Left ventricle myocardium inferior (tissue), 1 donor: ENCODE measurements at places on chromosomes 12 and 14. TPM values are rescaled to one million over a fixed set of nuclear protein-coding genes. Genes with fewer than 3 reads are reported as not detected.
A peak's percentile ranks its signal among the peaks of the same experiment; 100 is the strongest.

GRCh38 chr12:121513464-121514183 lies 67.2 kb downstream of the KDM2B start:
- H3K36me3 ChIP-seq = peaks cover 19% of the 10 kb centered on the region
- H3K27me3 ChIP-seq = no peaks in the 10 kb centered on the region
- DNase-seq = no peak
- no peak overlapping the region for H3K27ac ChIP-seq
- H3K4me3 ChIP-seq = no peak overlapping the region
- no peaks in the 10 kb centered on the region for H3K4me1 ChIP-seq

- H3K4me1 ChIP-seq = no peaks in the 10 kb centered on the region
- H3K36me3 ChIP-seq = no peaks in the 10 kb centered on the region
- no peak for DNase-seq
These were observed 22.6 kb upstream of the DRAM1 start for GRCh38 chr12:101854747-101855146.

GRCh38 chr14:101179691-101180211 lies 276.2 kb upstream of the RTL1 start:
- no peaks in the 10 kb centered on the region for H3K36me3 ChIP-seq
- H3K27me3 ChIP-seq = peaks cover 60% of the 10 kb centered on the region
- H3K4me1 ChIP-seq = no peaks in the 10 kb centered on the region
- H3K4me3 ChIP-seq = no peak overlapping the region
- no peak for DNase-seq

SLC7A7 gene
- 4.6 TPM for total RNA-seq

- no peak for DNase-seq
- no peak overlapping the region for H3K4me3 ChIP-seq
- H3K36me3 ChIP-seq = no peaks in the 10 kb centered on the region
These were observed 28.3 kb upstream of the ETFBKMT start for GRCh38 chr12:31631023-31631724.

GRCh38 chr14:63745858-63746425 lies 18.1 kb upstream of the SGPP1 start:
- H3K36me3 ChIP-seq = no peaks in the 10 kb centered on the region
- peaks cover 15% of the 10 kb centered on the region for H3K27me3 ChIP-seq
- H3K4me3 ChIP-seq = no peak overlapping the region
- no peaks in the 10 kb centered on the region for H3K4me1 ChIP-seq
- DNase-seq = no peak
- H3K27ac ChIP-seq = no peak overlapping the region

GRCh38 chr14:103818422-103818821 lies 29.0 kb downstream of the PPP1R13B start:
- no peaks in the 10 kb centered on the region for H3K27me3 ChIP-seq
- DNase-seq = no peak
- H3K4me1 ChIP-seq = peaks cover 73% of the 10 kb centered on the region
- H3K4me3 ChIP-seq = no peak overlapping the region
- H3K27ac ChIP-seq = peak overlapping the region; percentile 83

- H3K36me3 ChIP-seq = peaks cover 7% of the 10 kb centered on the region
- no peak overlapping the region for H3K4me3 ChIP-seq
- H3K27ac ChIP-seq = peak overlapping the region; percentile 16
- H3K27me3 ChIP-seq = no peaks in the 10 kb centered on the region
- DNase-seq = peak; percentile 46
- peaks cover 15% of the 10 kb centered on the region for H3K4me1 ChIP-seq
These were observed 24.2 kb downstream of the CHST11 start for GRCh38 chr12:104480826-104481440.

DNA sequence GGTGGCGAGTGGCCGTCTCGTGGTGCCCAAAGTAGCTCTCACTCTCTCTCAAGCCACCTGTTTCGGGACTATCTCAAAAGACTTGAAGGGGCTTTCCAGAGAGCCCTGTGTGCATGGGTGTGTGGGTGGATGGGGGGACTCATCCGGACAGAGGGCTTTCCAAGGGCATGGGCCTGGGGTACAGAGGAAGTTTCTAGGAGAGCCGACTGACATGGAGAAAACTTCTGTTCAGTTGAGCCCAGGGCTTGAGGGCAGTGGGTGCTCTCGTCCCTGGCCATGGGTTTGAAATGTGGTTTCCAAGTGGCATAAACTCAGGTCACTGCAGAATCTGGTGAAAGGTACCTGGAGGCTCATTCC lies 47.4 kb upstream of the MEG3 start:
- DNase-seq = no peak
- no peak overlapping the region for H3K27ac ChIP-seq
- H3K4me1 ChIP-seq = no peaks in the 10 kb centered on the region
- no peak overlapping the region for H3K4me3 ChIP-seq
- peaks cover 54% of the 10 kb centered on the region for H3K27me3 ChIP-seq

- H3K4me1 ChIP-seq = no peaks in the 10 kb centered on the region
- DNase-seq = no peak
- peaks cover 20% of the 10 kb centered on the region for H3K27me3 ChIP-seq
- no peak overlapping the region for H3K27ac ChIP-seq
These were observed 672.9 kb downstream of the BCL11B start for GRCh38 chr14:98599082-98599481.

GRCh38 chr14:90778571-90779255 lies 37.5 kb downstream of the TTC7B start:
- DNase-seq = no peak
- H3K4me3 ChIP-seq = no peak overlapping the region
- peaks cover 59% of the 10 kb centered on the region for H3K36me3 ChIP-seq

TSPAN19 gene
- 0.33 TPM for total RNA-seq

- H3K4me3 ChIP-seq = no peak overlapping the region
- no peaks in the 10 kb centered on the region for H3K27me3 ChIP-seq
- no peaks in the 10 kb centered on the region for H3K36me3 ChIP-seq
- no peaks in the 10 kb centered on the region for H3K4me1 ChIP-seq
These were observed 159.8 kb downstream of the KITLG start for GRCh38 chr12:88420457-88420856.

DNA sequence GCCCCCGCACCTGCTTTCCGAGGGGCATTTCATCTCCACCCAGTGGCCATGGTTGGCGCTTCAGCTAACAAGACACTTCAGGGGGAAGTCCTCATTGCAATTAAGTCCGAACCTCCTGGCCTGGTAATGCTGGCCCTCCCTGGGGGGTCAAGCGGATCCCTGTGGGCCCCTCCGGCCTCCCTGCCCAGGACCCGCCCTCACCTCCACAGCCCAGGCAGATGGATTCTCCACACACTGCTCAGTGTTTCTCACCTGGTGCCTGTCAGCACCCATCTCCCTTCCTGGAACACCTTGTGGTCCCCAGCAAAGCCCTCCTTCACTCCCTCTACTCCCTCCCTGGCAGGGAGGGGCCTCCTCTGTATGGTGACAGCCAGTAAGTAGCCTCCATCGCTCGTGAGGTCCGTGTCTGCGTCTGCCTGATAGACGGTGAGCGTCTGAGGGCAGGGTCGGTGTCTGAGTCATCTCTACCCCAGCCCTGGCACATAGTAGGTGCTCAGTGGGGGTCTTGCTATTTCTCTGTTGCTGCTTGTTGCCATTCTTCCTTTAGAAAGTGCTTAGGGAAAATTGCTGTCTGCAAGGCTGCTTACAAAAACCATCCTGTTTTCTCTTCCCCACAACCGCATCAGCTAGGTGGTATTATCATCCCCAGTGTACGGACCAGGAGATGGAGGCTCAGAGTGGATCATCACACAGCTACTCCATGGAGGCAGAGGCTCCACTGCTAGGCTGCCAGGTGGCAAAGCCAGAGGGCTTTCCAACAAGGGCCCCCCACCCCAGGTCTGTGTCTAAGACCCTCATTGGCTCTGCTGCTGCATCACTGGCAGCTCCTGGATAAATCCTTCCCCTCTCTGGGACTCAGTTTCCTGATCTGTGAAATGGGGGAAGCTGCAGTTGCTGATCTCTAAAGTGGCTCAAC lies 39.7 kb upstream of the EML1 start:
- H3K27me3 ChIP-seq = no peaks in the 10 kb centered on the region
- peaks cover 86% of the 10 kb centered on the region for H3K4me1 ChIP-seq
- H3K27ac ChIP-seq = peak overlapping the region; percentile 93
- no peak for DNase-seq
- H3K36me3 ChIP-seq = no peaks in the 10 kb centered on the region
- no peak overlapping the region for H3K4me3 ChIP-seq

GRCh38 chr12:92295523-92295922 lies 149.9 kb upstream of the BTG1 start:
- no peaks in the 10 kb centered on the region for H3K27me3 ChIP-seq
- no peaks in the 10 kb centered on the region for H3K36me3 ChIP-seq
- H3K27ac ChIP-seq = no peak overlapping the region
- DNase-seq = no peak

DNA sequence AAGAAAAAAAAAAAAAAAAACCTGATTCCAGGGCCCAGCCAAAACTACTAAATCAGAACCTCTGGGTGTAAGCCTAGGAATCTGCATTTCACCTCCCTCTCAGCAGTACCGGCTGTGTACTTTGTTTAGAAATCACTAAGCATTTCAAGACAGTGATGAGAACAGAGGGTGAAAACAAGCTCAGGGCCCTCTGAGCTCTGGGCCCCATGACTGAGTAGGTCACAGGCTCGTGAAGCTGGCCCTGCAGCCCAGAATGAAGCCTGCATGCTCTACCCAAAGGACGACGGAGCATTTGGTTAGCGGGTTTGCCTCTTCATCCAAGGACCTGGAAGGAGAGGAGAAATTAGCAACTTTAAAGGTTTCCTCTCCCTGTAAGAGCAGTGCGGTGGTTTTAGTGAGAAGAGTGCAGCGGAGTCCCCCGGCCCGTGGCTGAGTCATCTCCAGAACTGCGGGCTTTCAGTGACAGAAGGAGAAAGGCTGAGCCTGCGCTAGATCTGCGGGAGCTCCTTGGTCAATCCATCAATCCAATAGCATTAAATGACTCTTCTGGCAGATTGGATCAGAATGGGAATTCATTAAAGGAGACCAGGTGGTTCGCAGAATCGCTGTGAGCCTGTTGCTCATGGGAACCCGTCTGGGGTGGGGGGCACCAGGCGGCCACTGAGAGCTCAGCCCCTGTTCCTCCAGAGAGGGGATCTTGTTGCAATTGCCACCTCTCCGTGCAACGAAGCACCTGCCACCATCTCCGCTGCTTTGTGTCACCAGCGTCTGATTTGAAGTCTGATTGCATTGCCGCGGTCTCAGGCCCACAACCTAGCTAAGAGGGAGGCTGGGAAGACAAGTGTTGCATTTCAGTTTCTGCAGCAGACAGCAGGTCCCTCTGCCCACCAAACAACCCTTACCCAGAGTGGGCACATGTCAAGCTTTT lies 7.3 kb downstream of the IL31 start:
- H3K4me3 ChIP-seq = no peak overlapping the region
- no peaks in the 10 kb centered on the region for H3K36me3 ChIP-seq
- no peak overlapping the region for H3K27ac ChIP-seq
- H3K4me1 ChIP-seq = no peaks in the 10 kb centered on the region
- peaks cover 42% of the 10 kb centered on the region for H3K27me3 ChIP-seq

E2F7 gene
- total RNA-seq = 0.27 TPM

P2RX2 gene
- total RNA-seq = not detected

GPD1 gene
- total RNA-seq = 9.0 TPM

- H3K4me1 ChIP-seq = peaks cover 56% of the 10 kb centered on the region
- no peak overlapping the region for H3K4me3 ChIP-seq
- DNase-seq = no peak
- no peaks in the 10 kb centered on the region for H3K36me3 ChIP-seq
- H3K27ac ChIP-seq = no peak overlapping the region
These were observed 13.2 kb downstream of the CPNE8 start for GRCh38 chr12:38892087-38892786.

CLEC2A gene
- not detected for total RNA-seq

ZNF605 gene
- total RNA-seq = 12.9 TPM

- H3K4me3 ChIP-seq = no peak overlapping the region
These were observed 237.4 kb upstream of the PWP1 start for GRCh38 chr12:107448198-107448597.

DNA sequence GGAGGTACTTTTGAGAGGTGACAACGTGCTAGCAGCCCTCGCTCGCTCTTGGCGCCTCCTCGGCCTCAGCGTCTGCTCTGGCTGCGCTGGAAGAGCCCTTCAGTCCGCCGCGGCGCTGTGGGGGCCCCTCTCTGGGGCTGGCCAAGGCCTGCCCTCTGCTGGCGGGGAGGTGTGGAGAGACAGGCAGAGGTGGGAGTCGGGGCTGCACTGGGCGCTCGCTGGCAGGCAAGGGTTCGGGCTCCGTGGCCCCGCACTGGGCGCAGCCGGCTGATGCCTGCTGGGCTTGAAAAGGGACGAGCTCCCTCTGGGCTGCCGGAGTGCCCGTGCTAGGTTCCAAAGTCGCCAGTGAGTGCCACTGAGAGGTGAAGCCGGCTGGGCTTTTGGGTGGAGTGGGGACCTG lies 580.0 kb downstream of the DIO2 start:
- H3K27me3 ChIP-seq = no peaks in the 10 kb centered on the region
- H3K27ac ChIP-seq = no peak overlapping the region
- H3K36me3 ChIP-seq = no peaks in the 10 kb centered on the region
- no peaks in the 10 kb centered on the region for H3K4me1 ChIP-seq
- no peak overlapping the region for H3K4me3 ChIP-seq

- peaks cover 76% of the 10 kb centered on the region for H3K4me1 ChIP-seq
- peaks cover 22% of the 10 kb centered on the region for H3K36me3 ChIP-seq
- no peak for DNase-seq
- H3K27ac ChIP-seq = peak overlapping the region; percentile 94
These were observed 24.5 kb upstream of the HIGD1C start for GRCh38 chr12:50927766-50928224.

CDKL1 gene
- total RNA-seq = 1.3 TPM

- no peaks in the 10 kb centered on the region for H3K27me3 ChIP-seq
- no peaks in the 10 kb centered on the region for H3K36me3 ChIP-seq
- H3K4me3 ChIP-seq = no peak overlapping the region
- H3K27ac ChIP-seq = no peak overlapping the region
These were observed 162.1 kb upstream of the AVPR1A start for GRCh38 chr12:63313139-63313538.

KERA gene
- not detected for total RNA-seq

DNA sequence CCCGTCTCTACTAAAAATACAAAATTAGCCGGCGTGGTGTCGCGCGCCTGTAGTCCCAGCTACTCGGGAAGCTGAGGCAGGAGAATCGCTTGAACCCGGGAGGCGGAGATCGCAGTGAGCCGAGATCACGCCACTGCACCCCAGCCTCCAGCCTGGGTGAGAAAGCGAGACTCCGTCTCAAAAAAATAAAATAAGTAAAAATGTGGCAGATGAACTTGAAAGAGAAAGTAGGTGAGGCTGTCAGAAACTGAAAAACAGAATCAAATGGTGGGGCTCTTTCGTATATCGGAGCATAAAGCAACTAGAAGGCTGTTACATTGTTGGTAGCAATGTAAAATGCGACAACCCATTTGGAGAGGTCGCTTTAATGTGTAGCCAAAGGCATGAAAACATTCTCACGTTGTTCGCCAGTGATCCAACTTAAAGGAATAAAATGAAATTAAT lies 767 bp upstream of the CCNT1 start:
- peaks cover 21% of the 10 kb centered on the region for H3K36me3 ChIP-seq
- DNase-seq = no peak
- H3K27me3 ChIP-seq = no peaks in the 10 kb centered on the region

GRCh38 chr12:19998961-19999804 lies 369.2 kb upstream of the PDE3A start:
- H3K27ac ChIP-seq = peak overlapping the region; percentile 76
- H3K27me3 ChIP-seq = no peaks in the 10 kb centered on the region
- no peak for DNase-seq
- peaks cover 23% of the 10 kb centered on the region for H3K4me1 ChIP-seq
- H3K4me3 ChIP-seq = no peak overlapping the region

- no peak overlapping the region for H3K4me3 ChIP-seq
- H3K27ac ChIP-seq = no peak overlapping the region
- no peaks in the 10 kb centered on the region for H3K36me3 ChIP-seq
- no peaks in the 10 kb centered on the region for H3K4me1 ChIP-seq
- DNase-seq = no peak
These were observed 18.8 kb upstream of the BEGAIN start for GRCh38 chr14:100605706-100606686.

RPGRIP1 gene
- 0.30 TPM for total RNA-seq
